ENCODE measurements at places on chromosomes 5 and 9.

DNA sequence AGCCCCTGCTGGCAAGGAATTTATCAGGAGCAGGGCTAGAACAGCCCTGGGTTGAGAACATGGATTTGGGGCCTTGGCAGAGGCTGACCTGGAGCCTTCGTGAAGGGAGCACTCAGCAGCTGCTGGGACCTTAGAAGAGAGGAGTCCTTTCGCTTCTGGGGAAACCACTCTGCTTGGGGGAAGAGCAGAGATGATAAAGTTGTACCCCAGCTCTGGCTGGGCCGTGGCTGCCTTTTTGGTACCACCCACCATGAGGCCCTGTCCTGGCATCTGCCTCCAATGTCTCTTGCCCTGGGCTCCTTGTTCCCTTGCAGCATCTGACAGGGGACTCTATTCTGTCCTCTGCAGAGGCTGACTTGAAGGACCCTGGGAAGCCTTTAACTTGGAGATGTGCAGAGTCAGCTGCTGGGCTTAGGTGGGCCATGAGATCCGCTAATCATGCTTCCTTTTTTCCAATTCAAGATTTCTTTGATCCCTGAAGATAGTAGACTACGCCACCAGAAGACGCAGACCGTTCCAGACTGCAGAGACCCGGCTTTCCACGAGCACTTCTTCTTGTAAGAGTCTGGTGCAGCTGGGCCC lies 20.2 kb downstream of the RGS3 start:
- DNase-seq: no peak

DNA sequence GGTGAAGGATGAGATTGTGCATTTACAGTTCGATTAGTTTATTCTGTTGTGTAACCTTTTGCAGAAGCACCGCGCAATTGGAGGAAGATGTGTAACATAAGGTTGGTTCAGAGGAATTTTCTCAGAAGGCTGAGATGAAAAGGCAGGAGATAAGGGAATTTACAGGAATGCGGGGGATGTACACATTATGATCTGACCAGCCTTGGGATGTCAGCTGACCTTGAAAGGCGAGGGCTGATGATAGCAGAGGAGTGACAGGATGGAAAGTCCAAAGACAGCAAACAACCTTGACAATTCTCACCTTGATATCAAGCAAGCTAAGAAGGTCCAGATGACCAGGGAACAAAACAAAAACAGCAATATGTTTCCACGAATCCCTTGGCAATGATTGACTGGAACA lies 88.8 kb downstream of the OTULIN start:
- DNase-seq: no peak

DNA sequence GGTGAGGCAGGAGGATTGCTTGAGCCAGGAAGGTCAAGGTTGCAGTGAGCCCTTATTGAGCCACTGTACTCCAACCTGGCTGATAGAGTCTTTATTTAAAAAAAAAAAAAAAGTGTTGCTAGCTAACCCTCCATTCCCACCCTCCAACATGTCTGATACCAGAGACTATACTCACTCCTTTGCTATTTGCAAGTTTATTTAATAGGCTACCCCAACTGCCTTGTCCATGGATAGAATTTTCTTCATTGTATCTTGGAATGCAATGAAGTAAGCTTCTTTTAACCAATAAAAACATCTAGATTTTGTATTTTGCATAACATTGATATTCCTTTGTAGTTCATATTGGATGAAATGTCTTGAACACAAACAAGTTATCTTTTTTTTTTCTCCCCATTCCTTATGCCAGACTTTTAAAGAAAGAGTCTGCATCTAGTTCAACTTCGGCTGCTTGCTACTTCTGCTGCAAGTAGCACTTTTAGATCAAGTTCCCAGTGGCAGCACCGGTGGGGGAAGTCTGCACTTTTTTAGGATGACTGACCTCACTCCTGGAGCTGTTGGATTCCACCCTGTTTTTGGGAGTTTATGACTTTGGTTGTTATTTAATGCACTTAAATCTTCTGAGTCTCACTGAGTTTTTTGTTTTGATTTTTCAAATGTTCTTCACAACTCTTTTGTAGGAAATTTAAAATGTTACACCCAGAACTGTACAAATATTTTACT lies 112.5 kb downstream of the UHRF2 start:
- DNase-seq: no peak

DNA sequence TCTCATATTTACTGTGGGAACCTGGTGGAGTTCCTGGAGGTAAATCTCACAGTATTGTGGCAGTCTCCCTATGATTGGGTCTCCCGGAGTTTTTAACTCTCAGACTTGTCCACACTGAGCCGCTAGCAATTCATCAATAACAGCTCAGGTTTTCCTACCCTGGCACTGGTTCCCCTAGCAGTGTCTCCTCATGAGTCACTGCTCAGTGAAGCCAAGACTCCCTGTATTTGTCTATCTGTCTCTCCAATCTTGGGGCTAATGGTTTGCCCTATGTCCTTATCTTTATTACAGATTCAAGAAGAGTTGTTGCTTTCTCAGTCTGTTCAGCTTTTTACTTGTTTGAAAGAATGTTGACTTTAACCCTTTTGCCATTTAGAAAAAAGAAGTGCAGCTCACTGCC lies 176.7 kb upstream of the FGF10 start:
- DNase-seq: no peak

- no peak for DNase-seq
Observed at GRCh38 chr5:5588887-5589826, 166.7 kb downstream of the ICE1 start.

DNA sequence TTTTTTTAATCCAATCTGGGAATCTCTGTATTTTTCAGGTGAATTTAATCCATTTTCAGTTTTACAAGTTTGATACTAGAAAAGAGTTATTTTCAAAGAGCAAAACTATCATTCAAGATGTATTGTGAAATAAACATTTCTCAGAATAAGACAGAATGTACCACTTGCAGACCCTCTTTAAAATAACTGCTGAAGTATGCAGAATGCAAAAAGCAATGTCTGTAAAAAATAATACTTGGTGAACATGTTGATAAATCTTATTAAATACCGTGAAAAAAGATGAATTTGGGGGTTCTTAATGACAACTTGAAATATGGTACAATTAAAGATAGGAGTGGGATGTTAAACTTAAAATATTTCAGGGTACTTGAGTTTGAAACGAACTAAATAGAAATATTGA lies 26.1 kb upstream of the RASA1 start:
- no peak for DNase-seq

- DNase-seq: no peak
Observed at GRCh38 chr9:68808338-68808890, 103.4 kb downstream of the PIP5K1B start.

DNA sequence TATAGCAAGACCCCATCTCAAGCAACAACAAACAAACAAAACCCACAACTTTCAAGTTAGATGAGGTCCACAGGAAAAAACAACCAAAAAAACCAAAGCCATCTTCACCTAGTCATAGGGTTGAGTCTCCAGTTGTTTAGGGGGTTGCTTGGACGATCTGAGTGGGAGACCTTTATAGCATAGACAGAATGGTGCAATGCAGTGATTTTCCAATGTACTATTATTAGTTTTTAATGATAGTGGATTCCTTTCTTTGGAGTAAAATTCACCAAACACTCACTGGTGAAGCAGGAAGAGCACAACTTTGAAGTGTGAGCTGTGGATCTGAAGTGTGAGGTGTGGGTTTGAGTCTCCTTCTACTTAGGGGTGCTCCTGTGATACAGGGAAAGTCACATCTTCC lies 67.0 kb upstream of the KLF9 start:
- no peak for DNase-seq

GRCh38 chr9:13358128-13358527 lies 78.6 kb upstream of the MPDZ start:
- DNase-seq: no peak

DNA sequence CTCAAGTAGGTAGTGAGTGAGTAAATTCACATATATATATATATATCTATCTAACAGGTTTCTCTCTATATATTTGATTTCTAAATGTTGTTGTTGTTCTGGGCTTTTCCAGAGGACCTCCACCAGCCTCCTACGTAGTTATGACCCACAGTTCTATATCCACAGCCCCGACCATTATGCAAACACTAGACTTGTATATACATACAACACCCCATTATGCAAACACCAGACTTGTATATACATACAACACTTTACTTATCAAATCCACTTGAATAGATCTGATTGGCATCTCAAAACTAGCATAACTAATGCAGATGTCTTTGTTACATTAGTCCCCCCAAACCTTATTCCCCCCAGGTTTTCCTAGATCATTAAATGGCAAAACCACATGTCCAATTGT lies 108.7 kb downstream of the JAKMIP2 start:
- DNase-seq: no peak

GRCh38 chr5:82772281-82772680 lies 304.9 kb downstream of the TMEM167A start:
- DNase-seq: no peak

- DNase-seq: no peak
Observed at GRCh38 chr5:174559141-174559540, 165.2 kb upstream of the MSX2 start.

- no peak for DNase-seq
Observed at GRCh38 chr5:135169753-135170152, 135.7 kb upstream of the PITX1 start.

DNA sequence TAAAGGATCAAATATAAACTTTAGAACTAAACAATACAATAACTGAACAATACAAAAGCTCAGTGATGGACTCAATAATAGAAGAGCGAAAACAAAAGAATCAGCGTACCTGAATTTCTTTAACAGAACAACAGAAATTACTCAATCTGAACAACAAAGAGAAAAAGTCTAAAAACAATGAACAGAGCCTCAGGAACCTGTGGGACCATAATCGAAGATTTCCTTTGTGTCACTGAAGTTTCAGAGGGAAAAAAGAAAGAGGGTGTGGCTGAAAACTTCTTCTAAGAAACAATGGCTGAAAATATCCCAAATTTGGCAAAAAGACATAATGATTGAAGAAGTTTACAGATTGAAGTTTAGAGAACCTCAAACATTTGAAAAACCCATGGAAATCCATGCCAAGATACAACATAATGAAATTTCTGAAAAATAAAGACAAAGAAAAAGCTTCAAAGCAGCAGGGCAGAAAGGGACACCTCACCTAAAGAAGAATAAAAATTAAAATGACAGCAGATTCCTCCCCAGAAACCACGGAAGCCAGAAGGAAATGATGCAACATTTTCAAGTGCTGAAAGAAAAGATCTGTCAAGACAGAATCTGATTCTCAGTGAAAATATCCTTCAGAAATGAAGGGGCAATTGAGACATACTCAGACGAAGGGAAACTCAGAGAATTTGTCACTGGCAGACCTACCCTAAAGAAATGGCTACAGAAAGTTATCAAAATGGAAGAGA lies 288.8 kb downstream of the ARL15 start:
- no peak for DNase-seq

DNA sequence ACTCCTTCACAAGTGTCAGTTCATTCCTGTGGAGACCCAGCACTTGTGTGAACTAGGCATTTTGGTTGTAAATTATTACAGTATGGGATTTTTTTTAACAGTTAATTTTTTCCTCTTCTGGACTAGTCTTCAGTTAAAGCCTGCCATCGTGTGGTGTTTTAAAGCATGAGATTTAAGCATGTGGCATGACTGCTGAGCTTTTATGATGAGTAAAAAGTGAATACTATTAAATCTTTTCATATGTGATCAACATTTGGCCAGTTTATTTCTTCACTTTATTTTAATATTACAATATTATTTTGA lies 25.0 kb downstream of the LMNB1 start:
- no peak for DNase-seq

- DNase-seq: no peak
Observed at GRCh38 chr5:116234681-116235080, 149.9 kb downstream of the COMMD10 start.

DNA sequence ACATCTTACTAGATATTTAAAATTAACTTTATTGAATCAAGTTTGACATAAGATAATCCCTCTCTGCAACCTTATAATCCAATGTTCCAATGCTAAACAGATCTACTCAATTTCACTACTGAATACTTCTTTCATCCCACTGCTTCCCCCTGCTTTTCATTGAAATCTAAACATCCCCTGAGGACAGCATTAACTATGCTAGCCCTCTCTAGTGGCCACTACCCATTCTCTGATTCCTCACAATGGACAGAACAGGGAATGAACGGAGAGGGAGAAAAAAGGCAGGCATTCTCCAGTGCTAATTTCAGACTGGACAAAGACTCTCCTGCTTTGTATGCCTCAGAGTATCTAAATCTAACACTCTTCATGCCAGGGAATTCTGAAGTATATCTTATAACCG lies 54.3 kb upstream of the RGS7BP start:
- DNase-seq: no peak

- peak; percentile 3 for DNase-seq
Observed at GRCh38 chr5:156376751-156377150, 49.8 kb downstream of the SGCD start.

DNA sequence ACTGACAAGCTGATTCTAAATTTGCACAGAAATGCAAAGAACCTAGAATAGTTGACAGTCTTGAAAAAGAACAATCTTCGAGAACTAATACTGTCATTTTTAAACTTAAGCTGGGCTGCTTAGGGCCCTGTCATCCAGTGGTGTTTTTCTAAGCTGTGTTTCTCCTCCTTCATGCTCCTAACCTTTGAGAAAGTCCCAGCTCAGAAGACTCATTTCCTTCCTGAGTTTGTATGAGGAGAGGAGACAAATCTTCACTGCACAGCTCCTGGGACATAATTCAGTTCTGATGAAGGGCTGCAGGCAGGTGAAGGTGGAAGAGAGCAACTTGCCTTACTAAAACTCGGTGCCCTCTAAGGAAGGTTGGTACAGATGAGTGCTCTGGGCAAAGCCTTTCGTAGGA lies 109.5 kb upstream of the ANKRD55 start:
- DNase-seq: no peak

GRCh38 chr5:10935536-10935935 lies 174.5 kb upstream of the DAP start:
- DNase-seq: no peak

GRCh38 chr5:180675036-180675635 lies 25.7 kb upstream of the FLT4 start:
- DNase-seq: no peak

GRCh38 chr5:79263290-79263689 lies 27.4 kb downstream of the JMY start:
- no peak for DNase-seq

GRCh38 chr5:6568383-6568782 lies 64.5 kb downstream of the NSUN2 start:
- DNase-seq: no peak

DNA sequence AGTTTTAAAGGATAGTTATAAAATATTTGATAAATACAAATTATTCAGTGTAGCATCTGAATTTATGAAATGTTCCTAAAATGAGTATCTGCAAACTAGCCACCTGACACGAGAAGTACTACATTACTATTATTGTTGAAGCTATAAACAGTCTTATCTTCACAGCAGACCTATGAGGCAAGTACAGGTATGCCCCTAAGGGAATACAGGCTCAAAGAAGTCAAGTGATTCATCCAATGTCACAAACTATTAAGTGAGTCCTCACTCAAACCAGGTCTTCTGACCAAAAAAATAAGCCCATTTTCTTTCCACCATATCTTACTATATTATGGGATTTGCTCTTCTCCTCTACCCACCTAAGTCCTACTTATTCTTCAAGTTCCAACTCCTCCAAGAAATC lies 28.7 kb downstream of the STRBP start:
- peak; percentile 34 for DNase-seq
